Tongue (tissue), 3 donors: ENCODE measurements at places on chromosomes 2 and 18.
A peak's percentile ranks its signal among the peaks of the same experiment; 100 is the strongest.

DNA sequence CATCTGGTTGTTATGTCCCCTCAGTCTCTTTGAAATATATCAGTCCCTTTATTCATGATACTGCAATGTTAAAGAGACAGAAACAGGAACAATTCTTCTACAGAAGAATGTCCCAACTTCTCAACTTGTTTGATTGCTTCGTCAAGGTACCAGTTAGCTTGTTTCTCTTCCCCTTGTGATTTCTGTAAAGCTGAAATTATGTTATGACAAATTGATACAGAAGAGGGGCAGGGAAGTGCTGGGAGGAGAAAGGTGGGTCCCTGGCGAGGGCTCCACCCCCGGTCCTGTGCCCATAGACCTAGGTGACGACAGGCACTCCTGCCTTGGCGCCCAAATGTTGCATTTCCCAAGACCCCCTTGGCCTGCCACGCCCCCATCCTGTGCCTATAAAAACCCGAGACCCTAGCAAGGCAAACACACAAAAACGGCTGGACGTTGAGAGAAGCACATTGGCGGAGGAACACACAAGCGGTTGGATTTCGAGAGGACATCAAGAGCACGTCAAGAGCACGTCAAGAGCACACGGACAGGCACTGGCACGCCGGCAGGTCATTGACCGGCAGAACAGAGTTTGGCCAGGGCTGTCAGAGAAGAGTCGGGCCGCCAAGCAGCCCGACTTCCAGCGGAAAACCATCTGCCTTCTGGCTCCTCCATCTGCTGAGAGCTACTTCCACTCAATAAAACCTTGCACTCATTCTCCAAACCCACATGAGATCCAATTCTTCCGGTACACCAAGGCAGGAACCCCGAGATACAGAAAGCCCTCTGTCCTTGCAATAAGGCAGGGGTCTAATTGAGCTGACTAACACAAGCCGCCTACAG, 11.5 kb upstream of the RTN4 start:
- DNase-seq: no peak

- DNase-seq: peak; percentile 75
Measured at GRCh38 chr18:43571078-43571689, 293.9 kb upstream of the SYT4 start.

DNA sequence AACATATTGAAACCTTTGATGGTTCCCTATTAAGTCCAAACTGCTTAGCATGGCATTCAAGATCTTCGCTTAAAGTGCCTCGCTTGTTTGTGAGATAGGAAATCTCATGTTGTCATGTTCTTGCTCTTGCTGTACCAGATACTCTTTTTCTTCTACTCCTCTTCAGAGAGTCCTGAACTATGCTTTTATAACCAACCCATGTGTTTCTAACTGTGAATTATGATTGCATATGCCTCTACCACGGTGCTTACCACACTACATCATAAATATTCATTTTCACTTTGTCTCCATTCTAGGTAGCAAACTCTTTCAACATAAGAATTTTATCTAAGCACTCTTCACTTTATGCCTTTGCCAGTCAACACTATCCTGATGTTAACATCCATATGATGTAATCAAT, 23.6 kb downstream of the STAT4 start:
- no peak for DNase-seq

- DNase-seq: no peak
Measured at GRCh38 chr2:232026910-232027309, 65.4 kb downstream of the DIS3L2 start.

DNA sequence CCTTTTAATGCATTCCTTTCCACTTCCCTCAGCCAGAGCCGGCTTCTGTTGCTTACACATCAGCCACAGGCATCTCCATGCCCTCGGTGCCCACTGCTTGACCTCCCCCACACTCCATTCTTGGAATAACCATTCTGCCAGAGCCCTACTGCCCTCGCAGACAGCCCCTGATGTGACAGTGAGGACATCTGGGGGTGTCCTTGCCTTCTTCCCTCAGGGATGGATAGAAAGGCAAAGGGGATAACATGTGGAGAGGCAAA, 6.4 kb upstream of the NPPC start:
- DNase-seq: no peak

GRCh38 chr2:239770246-239770639, 254.9 kb downstream of the NDUFA10 start:
- DNase-seq: peak; percentile 44

GRCh38 chr2:213091765-213092164, 59.6 kb downstream of the IKZF2 start:
- DNase-seq: no peak

- DNase-seq: no peak
Measured at GRCh38 chr2:181973171-181973783, 12.4 kb upstream of the PPP1R1C start.

DNA sequence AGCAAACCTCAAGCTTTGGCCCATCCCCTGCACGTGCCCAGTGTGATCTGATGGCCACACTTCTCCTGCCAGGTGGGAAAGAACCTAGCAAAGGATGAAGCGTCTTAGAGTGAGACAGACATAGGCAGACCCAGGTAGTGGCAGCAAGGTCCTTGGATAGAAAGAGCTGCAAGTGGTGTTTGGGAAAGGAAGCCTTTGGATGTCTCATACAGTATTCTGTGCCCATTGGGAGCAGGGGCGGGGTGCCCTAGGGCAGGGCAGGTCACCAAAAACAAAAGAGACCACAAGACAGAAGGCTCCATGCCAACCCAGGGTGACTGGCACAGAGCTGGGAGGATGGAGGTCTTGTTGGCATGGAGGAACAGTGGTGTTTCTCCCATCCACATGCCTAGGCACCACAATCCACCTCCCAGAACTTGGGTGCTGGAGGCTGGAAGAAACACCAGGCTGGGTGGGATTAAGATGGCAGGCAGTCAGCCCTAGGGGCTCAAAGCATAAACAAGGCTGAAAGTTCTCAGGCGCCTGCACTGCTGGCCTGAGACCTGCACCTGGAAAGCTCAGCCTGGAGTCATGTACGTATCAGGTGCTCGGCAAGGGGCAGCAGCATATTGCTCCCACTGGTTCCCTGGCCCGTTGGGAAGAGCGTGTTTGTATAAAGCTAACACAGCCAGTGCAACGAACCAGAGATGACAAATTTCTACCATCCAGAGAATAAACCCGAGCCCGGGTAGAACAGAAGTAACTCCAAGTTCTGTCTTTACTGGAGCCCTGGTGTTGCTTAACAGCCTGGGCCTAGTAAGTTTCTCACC, 52.9 kb downstream of the CRACDL start:
- no peak for DNase-seq

DNA sequence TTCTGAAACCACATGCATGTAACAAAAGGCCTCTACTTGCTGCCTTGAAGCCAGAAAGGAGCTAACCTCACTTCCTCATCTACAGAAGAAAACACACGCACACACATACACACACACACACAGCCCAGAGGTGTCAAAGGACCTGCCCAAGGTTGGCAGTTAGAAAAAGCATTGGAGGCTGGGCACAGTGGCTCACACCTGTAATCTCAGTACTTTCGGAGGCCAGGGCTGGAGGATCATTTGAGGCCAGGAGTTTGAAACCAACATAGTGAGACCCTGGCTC, 125.9 kb upstream of the RNF152 start:
- DNase-seq: no peak

DNA sequence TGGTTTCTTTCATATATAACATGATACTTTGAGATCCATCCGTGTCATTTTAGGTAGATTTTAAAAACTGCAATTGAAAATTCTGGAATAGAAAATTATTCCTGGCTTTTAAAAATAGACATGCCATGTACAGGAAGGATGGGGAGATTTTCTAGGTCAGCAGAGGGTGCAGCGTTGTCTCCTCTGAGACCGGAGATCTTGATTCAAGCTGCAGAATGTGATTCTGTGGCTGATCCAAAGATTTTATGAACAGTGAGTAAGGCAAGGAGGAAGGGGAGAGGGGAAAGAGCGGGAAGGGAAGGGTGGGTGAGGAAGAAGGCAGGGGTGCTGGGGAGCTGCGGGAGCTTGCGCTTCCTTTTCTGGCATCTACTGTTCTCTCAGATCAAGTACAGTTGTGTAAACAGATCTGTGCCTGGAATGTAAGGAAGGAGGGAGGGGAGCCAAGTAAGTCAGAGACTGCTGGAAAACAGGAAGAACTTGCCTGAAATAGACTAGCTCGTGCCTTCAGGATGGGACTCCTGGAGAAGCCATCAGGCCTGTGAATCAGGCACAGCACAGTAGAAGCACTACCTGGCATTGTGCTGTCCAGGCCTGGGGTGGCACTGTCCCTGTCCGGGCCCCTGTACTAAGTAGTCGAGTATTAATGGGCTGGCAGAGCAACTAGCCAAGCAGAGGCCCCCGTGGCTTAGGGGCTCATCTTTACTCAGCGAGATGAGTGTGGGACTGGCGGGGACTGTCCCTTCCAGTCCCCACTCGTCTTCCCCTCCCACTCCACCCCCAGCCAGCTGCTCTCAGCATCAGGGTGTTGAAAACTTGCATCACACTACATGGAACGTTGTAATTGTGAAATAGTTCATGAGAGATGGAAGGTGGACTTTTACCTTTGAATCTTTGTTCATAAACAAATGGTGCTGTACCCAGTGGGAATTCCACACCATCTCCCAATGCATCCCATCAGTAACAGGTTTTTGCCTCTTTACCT, 163.5 kb downstream of the UXS1 start:
- DNase-seq: peak; percentile 92

DNA sequence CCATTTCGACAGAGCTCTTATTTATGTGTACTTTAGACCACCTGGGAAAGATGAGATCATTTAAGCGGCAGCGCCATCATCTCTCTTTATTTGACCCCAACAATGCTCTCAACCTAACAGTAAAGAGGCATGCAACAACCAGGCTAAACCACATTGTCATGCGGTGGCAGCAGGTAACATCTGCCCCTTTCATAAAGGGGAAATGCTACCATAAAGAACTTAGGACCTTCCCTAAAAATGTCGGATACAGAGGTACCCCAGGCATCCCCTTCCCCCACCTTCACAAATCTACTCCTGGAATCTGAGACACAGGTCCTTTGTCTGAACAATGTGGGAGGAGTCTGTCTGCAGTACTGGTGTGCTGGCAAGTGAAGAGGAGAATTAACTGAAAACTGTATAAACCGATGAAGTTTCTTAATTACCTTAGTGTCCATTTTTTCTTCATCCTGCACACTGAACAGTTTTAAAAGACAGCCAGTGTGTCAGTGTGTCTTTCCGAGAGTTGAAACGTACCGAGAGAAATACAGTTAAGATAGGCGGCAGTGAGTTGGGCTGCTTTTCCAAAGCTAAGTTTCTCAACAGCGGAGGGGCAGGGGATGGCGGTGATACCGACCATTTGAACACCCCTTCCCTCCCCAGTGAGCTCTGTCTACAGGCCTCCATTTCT, 1.9 kb downstream of the MEX3C start:
- DNase-seq: peak; percentile 80

DNA sequence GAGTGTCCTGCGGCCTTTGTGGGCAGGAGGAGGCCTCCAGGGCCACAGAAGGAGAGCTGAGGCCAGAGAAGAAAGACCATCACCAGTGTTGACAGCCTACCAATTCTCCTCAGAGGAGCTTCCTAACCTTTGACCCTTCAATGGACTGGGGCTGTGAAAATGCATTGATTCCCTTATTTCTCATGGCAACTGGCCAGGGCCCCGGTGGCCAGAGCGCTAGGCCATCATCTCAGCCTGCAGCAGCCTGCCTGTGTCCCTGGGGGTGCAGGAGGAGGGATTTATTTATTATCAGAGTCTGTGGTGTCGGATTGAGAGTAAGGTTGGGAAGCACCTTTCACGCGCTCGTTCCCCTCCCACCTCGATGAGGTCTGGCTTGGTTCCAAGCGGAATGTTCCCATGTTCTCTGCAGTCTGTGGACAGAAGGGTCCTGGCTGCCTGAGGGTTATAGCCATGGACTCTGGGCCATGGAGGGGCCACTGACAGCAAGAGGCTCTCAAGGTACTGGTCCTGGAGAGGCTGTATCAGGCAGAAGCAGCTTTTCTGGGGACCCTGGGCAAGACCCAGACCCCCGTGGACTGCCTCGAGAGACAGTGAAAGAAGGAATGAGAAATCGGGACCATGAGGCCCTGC, 53.8 kb downstream of the CYP27C1 start:
- no peak for DNase-seq

DNA sequence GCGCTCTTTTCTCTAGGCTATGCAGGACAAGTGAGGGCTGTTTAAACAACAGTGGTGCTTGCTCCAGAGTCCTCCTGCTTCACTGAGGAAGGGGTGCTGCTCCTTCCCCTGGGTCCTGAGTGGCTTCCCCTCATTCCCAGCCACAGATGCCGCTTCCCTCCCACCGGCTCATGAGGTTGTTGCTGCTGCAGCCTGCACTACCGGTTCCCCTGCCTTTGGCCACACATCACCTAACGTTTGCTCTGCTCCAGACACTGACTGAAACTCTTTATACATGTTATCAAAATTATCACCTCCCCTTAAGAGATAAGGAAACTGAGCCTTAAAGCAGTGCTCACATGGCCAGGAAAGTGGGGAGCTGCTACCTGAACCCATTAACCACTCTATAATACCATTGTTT, 130.8 kb upstream of the LGALSL start:
- no peak for DNase-seq

- DNase-seq: no peak
Measured at GRCh38 chr2:239298116-239298804, 102.6 kb downstream of the HDAC4 start.

- DNase-seq: no peak
Measured at GRCh38 chr2:49177194-49177593, 22.9 kb upstream of the FSHR start.

- DNase-seq: peak; percentile 60
Measured at GRCh38 chr18:3212657-3213056, 7.1 kb downstream of the MYOM1 start.

GRCh38 chr2:54724560-54725342, 1.3 kb downstream of the EML6 start:
- DNase-seq: peak; percentile 34

- DNase-seq: no peak
Measured at GRCh38 chr2:12350821-12351220, 365.9 kb upstream of the TRIB2 start.

DNA sequence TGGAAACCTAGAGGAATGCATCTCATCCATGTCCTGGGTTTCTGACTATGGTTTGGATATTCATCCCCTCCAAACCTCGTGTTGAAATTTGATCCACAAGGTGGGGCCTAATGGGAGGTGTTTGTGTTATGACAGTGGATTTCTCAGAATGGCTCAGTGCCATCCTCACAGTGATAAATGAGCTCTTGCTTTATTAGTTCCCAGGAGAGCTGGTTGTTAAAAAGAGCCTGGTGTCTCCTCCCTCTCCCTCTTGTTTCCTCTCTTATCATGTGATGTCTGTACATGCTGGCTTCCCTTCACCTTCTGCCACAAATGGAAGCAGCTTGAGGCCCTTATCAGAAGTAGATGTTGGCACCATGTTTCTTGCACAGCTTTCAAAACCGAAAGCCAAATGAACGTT, 424.3 kb downstream of the DCC start:
- no peak for DNase-seq

DNA sequence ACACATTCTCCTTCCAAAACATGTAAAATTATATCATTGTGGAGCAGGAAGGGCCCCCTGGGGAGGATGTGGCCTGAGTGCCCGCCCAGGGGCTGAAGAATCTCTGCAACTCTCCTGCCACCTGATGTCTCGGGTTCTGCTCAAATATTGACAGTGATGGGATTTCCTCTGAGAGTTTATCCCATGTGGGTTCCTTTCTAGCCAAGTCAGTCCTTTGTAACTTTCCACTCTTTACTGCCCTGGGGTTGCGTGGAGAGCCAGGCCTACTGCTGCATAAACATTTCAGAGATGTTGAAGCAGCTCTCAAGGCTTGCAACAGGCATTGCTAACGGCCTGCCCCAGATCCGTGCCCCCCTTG, 4.0 kb upstream of the RAB17 start:
- DNase-seq: no peak

GRCh38 chr2:164792316-164793170, 49.1 kb downstream of the COBLL1 start:
- DNase-seq: peak; percentile 17
